ENCODE measurements at places on chromosomes 7 and 10.

GRCh38 chr10:55410415-55410885 lies 609.4 kb upstream of the PCDH15 start:
- no peak for DNase-seq

GRCh38 chr10:34814223-34814912 lies 728 bp downstream of the PARD3 start:
- DNase-seq: no peak

DNA sequence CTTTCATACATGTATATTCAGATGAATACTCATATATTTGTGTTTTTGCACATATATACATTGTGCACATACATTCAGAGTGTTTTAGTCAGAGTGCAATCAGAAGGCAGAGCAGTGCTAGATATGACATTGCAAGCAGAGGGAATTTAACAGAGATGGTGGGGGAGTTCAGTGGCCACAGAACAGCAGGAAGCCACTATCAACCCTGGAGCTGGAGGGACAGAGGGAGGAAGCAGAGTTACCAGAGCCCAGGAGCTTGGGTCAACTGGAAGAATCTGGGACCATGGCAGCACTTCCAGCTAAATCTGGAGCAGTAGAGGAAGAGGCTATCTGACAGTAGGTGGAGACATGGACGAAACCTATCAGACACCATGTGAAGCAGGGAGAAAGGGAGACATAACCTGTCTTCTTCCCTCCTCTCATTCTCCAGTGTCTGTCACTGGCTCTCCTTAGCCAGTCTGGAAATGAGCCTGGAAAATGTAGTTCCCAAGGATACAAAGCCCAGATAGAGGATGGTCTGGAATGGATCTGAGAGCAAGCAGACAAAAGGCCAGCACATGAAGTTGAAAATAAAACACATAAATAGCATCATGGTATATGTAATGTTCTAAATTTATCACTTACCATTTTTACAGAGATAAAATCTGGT lies 33.6 kb upstream of the HERPUD2 start:
- no peak for DNase-seq

- DNase-seq: no peak
Observed at GRCh38 chr7:44045226-44046014, 918 bp downstream of the DBNL start.

- DNase-seq: no peak
Observed at GRCh38 chr10:8269976-8270375, 215.5 kb downstream of the GATA3 start.

DNA sequence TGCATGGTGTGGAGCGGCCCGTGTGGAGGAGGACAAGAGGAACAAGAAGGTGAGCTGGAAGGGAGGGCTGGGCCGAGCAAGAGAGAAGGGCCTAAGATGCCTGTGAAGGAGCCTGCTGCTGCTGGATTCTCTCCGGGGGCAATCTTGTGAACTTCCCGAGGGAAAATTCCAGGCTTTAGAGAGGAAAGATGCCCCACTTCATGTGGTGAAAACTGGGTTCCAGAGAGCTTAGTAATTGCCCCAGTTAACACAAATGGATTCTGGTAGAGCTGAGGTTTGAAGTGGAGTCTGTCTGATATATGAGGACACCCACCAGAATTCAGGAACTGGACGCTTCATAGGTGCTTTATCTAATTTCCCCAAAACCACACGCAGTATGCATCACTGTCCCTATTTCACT lies 114.1 kb upstream of the ZMIZ1 start:
- DNase-seq: no peak

GRCh38 chr7:8070451-8071180 lies 102.0 kb downstream of the GLCCI1 start:
- no peak for DNase-seq

GRCh38 chr7:85479918-85480643 lies 293.2 kb upstream of the SEMA3D start:
- no peak for DNase-seq

- DNase-seq: no peak
Observed at GRCh38 chr7:154777908-154778307, 225.0 kb downstream of the PAXIP1 start.

DNA sequence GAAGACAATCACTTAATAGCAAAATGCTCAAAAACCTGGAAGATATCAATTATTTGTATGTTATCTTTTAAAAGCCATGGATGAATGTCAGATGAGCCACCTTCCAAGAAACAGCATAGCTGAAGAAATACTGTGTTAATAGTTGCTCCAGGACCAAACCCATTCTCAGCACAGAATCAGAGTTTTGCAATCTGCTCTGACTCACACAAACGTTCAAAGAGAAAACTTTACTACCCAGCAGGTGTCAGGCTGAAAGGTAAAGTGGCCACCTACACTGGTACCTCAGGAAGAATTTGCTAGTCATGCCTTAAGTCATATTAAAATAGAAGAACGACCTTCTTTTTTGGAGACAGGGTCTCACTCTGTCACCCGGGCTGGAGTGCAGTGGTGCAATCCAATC lies 526.5 kb downstream of the PARD3 start:
- no peak for DNase-seq

DNA sequence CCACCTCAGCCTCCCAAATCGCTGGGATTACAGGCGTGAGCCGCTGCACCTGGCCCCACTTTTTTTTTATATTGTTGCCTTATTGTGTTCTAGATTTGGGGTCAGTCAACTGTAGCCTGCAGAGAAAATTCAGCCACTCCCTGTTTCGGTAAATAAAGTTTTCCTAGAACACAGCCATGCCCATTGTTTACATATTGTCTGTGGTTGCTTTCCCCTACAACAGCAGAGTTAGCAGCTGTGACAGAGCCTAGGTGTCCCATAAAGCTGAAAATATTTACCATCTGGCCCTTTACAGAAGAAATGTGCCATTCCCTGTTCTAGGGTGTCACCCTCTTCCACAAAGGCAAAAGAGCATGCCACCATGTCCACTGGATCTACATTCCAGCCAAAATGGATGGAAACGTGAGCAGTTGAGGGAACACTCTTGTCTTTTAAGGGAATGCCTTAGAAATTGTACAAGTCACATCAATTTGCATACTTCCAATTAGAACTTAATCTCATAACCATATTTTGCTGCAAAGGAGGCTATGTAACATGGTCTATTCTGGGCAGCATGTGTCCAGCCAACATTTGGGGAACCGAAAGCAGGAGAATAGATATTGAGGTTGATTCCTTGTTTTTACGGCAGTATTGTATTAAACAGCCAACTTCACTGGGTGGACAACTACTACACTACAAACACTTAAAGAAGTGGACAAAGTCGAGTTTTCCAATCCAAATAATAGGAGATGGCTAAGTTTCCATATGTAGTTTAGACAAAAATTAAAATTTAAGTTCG lies 11.0 kb upstream of the BLVRA start:
- no peak for DNase-seq

DNA sequence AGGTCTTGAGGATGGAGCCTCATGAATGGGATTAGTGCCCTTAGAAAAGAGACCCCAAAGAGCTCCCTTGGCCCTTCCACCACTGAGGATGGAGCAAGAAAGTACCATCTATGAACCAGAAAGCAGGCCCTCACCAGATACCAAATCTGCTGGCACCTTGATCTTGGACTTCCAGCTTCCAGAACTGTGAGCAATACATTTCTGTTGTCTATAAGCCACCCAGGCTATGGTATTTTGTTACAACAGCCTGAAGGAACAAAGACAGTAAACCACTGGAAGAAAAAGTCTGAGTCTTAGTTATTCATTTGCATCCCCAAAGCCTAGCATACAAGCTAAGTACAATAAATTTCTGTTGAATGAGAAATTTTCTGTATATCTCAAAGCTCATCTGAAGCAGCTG lies 37.9 kb upstream of the TNS3 start:
- DNase-seq: no peak

DNA sequence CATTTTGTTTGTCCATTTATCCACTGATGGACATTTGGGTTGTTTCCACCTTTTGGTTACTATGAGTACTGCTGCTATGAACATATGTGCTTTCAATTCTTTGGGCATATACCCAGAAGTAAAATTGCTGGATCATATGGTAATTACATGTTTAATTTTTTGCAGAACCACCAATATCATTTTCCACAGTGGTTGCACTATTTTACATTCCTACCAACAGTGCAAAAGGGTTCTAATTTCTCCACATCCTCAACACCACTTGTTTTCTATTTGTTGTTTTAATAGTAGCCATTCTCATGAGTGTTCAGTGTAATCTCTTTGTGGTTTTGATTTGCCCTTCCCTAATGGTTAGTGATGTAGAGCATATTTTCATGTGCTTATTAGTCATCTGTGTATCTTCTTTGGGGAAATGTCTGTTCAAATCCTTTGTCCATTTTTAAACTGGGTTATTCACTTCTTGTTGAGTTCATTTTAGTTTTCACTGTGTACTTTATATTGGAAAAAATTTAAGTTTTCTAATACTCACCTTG lies 101.9 kb downstream of the HIBADH start:
- no peak for DNase-seq

GRCh38 chr7:112646783-112647182 lies 143.4 kb downstream of the TMEM168 start:
- DNase-seq: no peak
